ENCODE measurements at places on chromosomes 12 and 14. TPM values are rescaled to one million over a fixed set of nuclear protein-coding genes. Genes with fewer than 3 reads are reported as not detected.

GRCh38 chr12:52342781-52343490, 21.7 kb upstream of the KRT83 start:
- H3K27me3 ChIP-seq = no peaks in the 10 kb centered on the region
- no peaks in the 10 kb centered on the region for H3K36me3 ChIP-seq
- no peak overlapping the region for H3K4me3 ChIP-seq
- no peaks in the 10 kb centered on the region for H3K4me1 ChIP-seq

ATXN7L3B gene
- 23.5 TPM for polyA plus RNA-seq

DNA sequence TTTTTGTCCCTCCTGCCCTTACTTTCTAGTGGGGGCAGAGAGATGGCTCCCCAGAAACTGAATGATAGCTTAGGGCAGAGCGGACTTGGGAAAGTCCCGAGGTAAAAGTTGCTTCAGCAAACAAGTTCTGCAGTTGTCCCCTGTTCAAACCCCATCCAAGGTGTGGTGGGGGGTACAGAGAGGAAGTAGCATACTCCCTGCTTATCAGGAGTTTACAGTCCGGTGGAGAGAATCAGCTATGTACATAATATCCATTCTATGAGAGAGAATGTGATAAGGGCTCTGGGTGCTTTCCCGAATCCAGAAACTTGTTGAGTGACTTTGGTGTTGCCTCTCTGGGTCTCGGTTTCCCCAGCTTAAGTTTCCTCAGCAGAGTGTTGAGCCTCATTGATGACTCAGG, 40.4 kb upstream of the VRK1 start:
- H3K36me3 ChIP-seq = no peaks in the 10 kb centered on the region
- no peak for DNase-seq
- no peak overlapping the region for H3K27ac ChIP-seq
- no peaks in the 10 kb centered on the region for H3K27me3 ChIP-seq

- no peaks in the 10 kb centered on the region for H3K4me1 ChIP-seq
- peaks cover 33% of the 10 kb centered on the region for H3K36me3 ChIP-seq
- H3K27me3 ChIP-seq = no peaks in the 10 kb centered on the region
- DNase-seq = no peak
- no peak overlapping the region for H3K4me3 ChIP-seq
Measured at GRCh38 chr12:50725011-50725942, 38.6 kb upstream of the ATF1 start.

DNA sequence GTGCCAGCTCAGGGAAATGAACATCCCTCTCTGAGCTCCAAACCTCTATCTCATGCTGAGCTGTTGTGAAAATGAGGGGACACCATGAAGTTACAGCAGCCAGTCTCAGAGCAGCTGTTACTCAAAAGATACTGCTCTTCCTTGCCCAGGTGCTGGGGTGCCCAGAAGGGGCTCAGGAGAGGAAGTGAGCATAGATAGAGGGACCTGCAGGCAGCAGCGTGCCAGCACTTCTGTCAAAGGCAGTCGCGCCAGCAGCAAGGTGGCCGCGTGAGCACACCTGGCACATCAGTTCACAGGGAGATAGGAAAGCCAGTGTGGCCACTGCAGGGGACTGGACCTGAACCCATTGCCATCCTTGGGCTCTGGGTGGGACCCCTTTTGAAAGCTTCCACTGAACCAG, 27.8 kb downstream of the C14orf132 start:
- no peak for DNase-seq
- no peaks in the 10 kb centered on the region for H3K4me1 ChIP-seq
- H3K27me3 ChIP-seq = no peaks in the 10 kb centered on the region
- H3K27ac ChIP-seq = no peak overlapping the region
- no peaks in the 10 kb centered on the region for H3K36me3 ChIP-seq

DNA sequence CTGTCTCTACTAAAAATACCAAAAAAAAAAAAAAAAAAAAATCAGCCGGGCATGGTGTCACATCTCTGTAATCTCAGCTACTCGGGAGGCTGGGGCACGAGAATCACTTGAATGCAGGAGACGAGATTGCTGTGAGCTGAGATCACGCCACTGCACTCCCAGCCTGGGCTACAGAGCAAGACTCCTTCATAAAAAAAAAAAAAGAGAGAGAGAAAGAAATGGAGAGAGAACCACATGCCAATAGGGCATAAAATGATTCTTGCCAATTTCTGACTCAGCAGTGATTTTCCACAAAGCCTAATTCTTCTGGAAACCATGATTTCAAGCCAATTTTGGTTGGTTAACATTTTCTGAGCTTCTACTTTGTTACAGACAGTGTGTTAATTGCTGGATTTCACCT, 250.4 kb upstream of the SEL1L start:
- no peak overlapping the region for H3K27ac ChIP-seq
- no peak overlapping the region for H3K4me3 ChIP-seq
- H3K4me1 ChIP-seq = no peaks in the 10 kb centered on the region
- no peak for DNase-seq
- H3K36me3 ChIP-seq = no peaks in the 10 kb centered on the region
- no peaks in the 10 kb centered on the region for H3K27me3 ChIP-seq

KRT85 gene
- polyA plus RNA-seq = 0.58 TPM

TBX3 gene
- polyA plus RNA-seq = 10.5 TPM

C1QL4 gene
- not detected for polyA plus RNA-seq

- no peak overlapping the region for H3K4me3 ChIP-seq
- no peaks in the 10 kb centered on the region for H3K27me3 ChIP-seq
- no peak overlapping the region for H3K27ac ChIP-seq
- H3K36me3 ChIP-seq = no peaks in the 10 kb centered on the region
- peak; percentile 93 for DNase-seq
- H3K4me1 ChIP-seq = peaks cover 26% of the 10 kb centered on the region
Measured at GRCh38 chr14:68295316-68295816, 475.8 kb downstream of the RAD51B start.

DNA sequence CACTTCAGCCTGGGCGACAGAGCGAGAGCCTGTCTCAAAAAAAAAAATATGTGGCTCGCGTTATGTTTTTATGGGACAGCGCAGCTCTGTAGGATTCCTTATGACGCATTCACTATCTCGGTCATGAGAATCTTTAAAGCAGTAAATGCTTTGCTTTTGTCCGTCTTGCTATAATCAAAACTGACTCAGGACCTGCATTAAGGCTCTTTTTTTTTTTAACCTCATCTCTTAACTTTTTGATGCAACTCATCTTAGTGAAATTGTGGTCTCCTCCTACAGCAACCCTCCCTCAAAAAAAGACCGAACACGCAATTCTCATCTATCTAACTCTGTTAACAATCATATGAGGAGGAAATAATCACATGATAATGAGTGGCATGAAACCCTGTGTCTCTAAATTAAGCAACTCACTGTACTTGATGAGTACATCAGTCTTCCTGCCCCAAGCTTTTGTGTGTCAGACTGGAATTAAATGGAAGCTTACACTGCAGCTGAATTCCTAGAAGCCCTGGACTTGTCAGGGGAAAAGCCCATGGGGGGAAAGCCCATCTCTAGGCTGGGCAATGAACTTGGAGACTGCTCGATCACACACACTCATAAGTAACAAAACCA, 4.3 kb downstream of the P2RX4 start:
- H3K4me1 ChIP-seq = no peaks in the 10 kb centered on the region
- H3K36me3 ChIP-seq = no peaks in the 10 kb centered on the region
- H3K4me3 ChIP-seq = peak overlapping the region; percentile 7

NKX2-1 gene
- polyA plus RNA-seq = not detected

- H3K27me3 ChIP-seq = no peaks in the 10 kb centered on the region
- no peak overlapping the region for H3K4me3 ChIP-seq
- no peaks in the 10 kb centered on the region for H3K4me1 ChIP-seq
- no peak for DNase-seq
- no peaks in the 10 kb centered on the region for H3K36me3 ChIP-seq
- H3K27ac ChIP-seq = no peak overlapping the region
Measured at GRCh38 chr12:131102493-131102931, 148.8 kb downstream of the ADGRD1 start.

DNA sequence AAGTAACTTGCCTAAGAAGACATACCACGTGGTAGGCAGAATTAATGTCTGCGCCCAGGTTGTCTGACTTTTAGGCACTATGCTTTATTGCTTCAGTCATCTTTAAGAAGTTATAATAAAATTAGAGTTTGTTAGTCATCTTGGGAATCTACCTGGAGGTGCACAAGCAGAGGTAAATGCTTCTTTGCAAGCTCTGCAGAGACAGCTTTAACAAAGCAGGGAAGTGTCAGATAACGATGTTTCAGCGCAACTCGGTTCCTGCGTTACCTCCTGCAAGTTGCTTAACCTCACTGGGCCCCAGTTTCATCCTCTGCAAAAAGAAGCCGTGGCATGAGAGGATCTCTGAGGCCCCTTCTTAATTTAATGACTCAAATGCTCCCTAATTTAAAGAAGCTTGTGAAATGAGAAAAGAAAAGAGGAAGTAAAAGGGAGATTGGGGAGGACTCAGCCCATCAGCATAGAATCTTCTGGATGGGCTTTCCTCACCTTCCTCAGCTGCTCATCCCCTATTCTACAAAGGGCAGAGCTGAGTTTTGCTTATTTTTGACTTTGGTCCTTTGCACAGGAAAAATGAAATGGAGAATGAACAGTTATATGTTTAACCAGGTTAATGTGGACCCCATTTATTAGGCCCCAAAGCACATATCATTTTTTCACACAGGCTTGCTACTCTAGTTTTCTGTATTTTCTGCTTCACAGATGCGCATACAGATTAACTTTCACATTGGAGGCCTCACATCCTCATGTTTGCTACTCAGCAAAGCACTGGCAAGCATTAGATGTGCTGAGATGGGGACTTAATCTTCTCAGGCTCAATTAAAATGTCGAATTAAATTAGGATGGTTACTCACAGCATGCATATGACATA, 5.1 kb downstream of the ARHGDIB start:
- no peaks in the 10 kb centered on the region for H3K27me3 ChIP-seq
- peaks cover 10% of the 10 kb centered on the region for H3K4me1 ChIP-seq
- H3K27ac ChIP-seq = no peak overlapping the region

DNA sequence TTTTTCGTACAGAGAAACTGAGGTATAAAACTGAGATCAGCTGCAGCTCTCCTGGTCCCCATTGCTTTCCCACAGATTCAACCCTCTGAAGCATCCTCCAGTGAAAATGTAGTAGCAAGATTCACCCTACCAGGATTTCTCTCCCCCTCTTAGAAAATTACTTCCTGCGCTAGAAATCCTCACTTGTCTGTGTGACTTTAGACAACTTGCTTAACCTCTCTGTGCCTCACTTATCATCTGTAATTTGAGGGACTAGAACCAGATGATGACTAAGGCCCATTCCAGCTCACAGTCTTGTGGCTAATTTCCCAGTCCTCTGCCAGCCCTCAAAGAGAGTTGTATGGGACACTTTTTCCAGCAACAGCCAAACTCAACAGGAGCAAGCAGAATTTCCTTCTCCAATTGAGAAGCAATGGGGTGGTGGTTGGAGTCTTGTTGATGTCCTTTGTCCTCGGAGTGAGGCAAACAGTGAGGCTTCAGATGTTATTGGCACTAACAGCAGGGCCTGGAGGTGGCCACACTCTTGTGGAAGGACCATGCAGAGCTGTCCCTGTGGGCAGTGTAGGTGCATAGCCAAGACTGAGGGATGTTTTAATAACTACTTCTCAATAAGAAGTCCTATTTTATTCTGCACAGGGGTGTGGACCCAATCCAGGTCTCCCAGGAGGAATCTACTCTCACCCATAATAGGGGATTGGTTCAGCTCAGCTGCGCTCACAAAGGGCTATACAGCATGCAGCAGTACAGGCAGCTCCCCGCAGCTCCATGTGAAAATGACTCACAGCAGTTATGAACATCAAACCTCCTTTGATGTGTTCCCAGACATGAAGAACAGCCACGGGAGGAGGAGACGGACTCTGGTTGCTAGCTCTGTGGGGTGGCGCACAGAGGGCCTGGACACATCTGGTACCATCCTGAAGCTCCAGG, 200.1 kb downstream of the DAD1 start:
- H3K27me3 ChIP-seq = no peaks in the 10 kb centered on the region
- no peaks in the 10 kb centered on the region for H3K36me3 ChIP-seq
- no peak for DNase-seq
- H3K27ac ChIP-seq = no peak overlapping the region

GRCh38 chr12:70609739-70610491, 27.3 kb downstream of the PTPRB start:
- DNase-seq = peak; percentile 83
- no peaks in the 10 kb centered on the region for H3K27me3 ChIP-seq
- H3K27ac ChIP-seq = peak overlapping the region; percentile 37
- peak overlapping the region; percentile 60 for H3K4me3 ChIP-seq

DNA sequence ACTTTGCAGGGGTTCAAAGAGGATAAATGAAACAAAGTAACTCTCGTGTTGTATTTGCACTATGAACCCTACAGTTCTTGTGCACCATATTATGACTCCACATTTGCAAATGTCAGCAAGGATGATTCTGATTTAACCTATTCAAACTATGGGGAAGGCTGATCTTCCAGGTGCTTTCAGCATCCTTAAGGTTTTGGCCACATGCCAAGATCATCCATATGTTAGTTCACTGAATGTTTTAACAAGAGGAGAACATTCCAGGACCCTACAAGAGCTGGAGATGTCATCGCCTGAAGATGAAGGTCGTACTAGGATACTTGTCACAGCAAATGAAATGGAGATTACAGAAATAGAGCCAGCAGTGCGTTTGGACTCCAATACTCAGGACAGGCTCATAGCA, 114.2 kb downstream of the DHRS2 start:
- no peak overlapping the region for H3K27ac ChIP-seq
- no peak for DNase-seq
- H3K4me1 ChIP-seq = no peaks in the 10 kb centered on the region

MARCHF9 gene
- polyA plus RNA-seq = 38.4 TPM

CIROP gene
- polyA plus RNA-seq = not detected

CBLN3 gene
- polyA plus RNA-seq = 2.6 TPM

GSG1 gene
- 0.34 TPM for polyA plus RNA-seq

GRCh38 chr12:1859643-1860042, 39.3 kb downstream of the LRTM2 start:
- peak; percentile 20 for DNase-seq
- H3K27me3 ChIP-seq = no peaks in the 10 kb centered on the region
- H3K27ac ChIP-seq = no peak overlapping the region
- H3K36me3 ChIP-seq = no peaks in the 10 kb centered on the region

ABCD2 gene
- 0.17 TPM for polyA plus RNA-seq

DNA sequence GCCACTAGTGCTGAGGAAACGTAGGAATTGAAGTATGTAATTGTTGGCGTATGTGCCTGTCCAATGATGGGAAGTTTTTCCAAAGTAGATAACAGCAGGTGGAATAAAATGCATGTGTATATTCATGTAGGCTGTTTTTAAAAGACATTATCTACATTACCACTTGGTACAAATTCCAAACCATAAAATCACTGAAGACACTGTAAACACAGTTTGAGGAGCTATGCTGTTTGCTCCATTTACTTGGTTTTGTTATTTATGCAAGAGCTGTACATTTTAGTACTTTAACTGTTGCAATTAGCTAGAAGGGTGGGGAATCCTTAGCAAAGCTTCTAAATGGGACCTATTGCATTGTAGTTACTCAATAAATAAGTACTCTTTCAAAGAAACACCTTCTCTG, 274.5 kb upstream of the DIO2 start:
- no peaks in the 10 kb centered on the region for H3K27me3 ChIP-seq
- no peak for DNase-seq
- H3K4me1 ChIP-seq = no peaks in the 10 kb centered on the region
- H3K27ac ChIP-seq = no peak overlapping the region
- no peaks in the 10 kb centered on the region for H3K36me3 ChIP-seq

DNA sequence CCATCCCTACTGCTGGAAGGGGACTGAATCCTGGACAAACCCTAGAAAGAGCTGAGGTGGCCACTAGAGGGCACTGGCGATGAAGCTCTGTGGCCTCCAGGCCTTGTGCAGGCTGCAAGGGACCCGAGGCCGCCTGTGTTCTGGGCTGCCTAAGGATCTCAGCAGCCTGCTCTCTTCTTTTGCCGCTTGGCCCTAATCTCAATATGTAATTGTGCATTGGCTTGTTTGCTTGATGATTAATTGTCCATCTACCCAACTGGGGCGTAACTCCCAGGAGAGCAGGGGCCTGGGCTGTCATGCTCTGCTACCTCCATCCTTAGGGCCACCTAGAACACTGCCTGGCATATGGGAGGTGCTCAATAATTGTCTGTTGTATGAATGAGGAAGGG, 73.8 kb downstream of the SYNE3 start:
- H3K27me3 ChIP-seq = no peaks in the 10 kb centered on the region
- H3K4me3 ChIP-seq = no peak overlapping the region
- no peak overlapping the region for H3K27ac ChIP-seq
- no peaks in the 10 kb centered on the region for H3K4me1 ChIP-seq
